ENCODE measurements at places on chromosomes 6 and 20.

- DNase-seq, result no peak
Observed at GRCh38 chr20:53493311-53493857, 100.3 kb downstream of the ZNF217 start.

DNA sequence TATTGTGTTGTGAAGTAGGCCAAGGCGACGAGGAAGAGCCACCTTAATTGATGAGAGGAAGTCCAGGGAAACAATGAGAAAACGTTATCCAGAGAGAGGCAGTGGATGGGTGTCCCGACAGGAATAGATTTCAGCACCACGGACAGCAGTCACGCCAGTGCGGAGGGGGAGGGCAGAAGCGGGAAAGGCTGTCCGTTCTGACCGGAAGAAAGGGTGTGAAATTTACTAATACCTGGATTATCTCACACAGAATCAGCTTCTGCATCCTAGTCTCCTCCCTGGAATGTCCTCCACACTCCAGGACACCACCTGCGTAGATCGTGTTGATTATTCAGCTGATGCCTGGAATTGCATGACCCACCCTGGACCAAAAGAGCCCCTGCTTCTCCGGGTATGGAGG is 7.4 kb upstream of the BPIFA3 start:
- DNase-seq, result peak; percentile 35

- peak; percentile 67 for DNase-seq
Observed at GRCh38 chr6:143677891-143678791, at the start of gene PHACTR2. Gene PHACTR2, plus strand, starts transcription at chr6:143677965. Its CDS starts 199 bp downstream, at chr6:143678164.

- no peak for DNase-seq
Observed at GRCh38 chr20:59625214-59625922, 21.0 kb downstream of the PHACTR3 start.

- DNase-seq, result no peak
Observed at GRCh38 chr20:10639737-10640556, 33.9 kb downstream of the JAG1 start.

DNA sequence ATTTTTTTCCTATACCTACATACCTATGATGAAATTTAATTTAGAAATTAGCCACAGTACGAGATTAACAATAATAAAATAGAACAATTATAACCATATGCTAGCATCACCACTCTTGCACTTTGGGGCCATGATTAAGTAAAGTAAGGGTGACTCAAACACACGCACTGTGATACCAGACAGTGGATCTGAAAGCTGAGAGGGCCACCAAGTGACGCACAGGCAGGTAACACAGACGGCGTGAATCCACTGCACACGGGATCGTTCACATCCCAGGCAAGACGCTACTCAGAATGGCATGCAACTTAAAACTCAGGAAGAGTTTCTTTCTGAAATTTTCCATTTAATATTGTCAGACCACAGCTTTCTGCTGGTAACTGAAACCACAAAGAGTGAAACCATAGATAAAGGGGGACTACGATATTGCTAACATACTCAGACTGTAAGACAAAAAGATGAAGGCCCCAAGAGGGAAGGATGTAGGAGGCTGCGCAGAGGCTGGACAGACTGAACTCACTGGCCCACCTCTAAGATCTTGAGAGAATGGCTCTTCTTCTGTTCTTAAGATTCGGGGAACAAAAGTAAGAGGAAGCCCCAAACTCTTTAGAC is 17.9 kb downstream of the RRBP1 start:
- DNase-seq, result no peak

- DNase-seq, result no peak
Observed at GRCh38 chr6:151065027-151065815, 174.5 kb upstream of the AKAP12 start.

DNA sequence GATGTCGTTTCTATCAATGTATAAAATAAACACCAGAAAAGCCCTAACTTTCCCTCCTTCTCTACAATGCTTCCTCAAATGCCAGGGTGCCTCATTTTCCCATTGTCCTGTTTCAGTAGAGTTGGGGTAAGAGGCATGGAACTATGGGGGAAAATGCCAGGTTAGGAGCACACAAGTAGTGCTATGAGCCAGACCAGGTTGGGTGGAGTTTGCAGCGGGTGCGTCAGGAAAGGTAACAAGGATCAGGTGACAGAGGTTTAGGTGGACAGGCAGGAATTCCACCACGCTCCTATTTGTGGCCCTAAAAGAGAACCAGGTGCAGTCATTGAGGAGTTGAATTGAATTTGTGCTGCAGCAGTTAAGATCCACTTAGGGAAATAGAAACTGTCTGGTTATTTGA is 36.5 kb downstream of the SYTL3 start:
- DNase-seq, result no peak
